ENCODE measurements at places on chromosomes 6 and 20.

GRCh38 chr6:142819603-142820337, 125.2 kb downstream of the HIVEP2 start:
- no peak for DNase-seq

GRCh38 chr6:96032661-96033060, 16.9 kb downstream of the FUT9 start:
- no peak for DNase-seq

GRCh38 chr6:98845211-98846020, 11.0 kb downstream of the POU3F2 start:
- DNase-seq = peak; percentile 77

DNA sequence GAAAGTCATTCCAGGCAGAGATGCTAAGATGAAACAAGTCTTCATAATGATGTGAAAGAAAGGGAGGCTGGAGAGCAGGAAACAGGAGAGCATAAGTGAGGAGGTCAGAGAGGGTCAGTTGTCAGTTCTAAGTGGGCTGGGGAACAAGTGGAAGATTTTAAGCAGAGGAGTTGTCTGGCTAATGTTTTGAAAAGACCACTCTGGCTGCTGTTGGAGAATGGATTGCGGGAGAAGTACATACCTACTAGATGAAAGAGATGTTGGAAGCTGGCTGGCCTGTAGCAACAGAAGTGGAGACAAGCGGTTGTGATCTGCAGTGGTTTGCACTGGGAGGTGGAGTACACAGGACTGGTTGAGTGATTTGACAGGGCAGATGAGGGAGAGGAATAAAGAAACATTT, 10.1 kb downstream of the SLC35F1 start:
- no peak for DNase-seq

GRCh38 chr20:23542801-23543200, 25.5 kb downstream of the CST9L start:
- DNase-seq = no peak

GRCh38 chr20:18265441-18265840, 22.9 kb upstream of the ZNF133 start:
- no peak for DNase-seq

DNA sequence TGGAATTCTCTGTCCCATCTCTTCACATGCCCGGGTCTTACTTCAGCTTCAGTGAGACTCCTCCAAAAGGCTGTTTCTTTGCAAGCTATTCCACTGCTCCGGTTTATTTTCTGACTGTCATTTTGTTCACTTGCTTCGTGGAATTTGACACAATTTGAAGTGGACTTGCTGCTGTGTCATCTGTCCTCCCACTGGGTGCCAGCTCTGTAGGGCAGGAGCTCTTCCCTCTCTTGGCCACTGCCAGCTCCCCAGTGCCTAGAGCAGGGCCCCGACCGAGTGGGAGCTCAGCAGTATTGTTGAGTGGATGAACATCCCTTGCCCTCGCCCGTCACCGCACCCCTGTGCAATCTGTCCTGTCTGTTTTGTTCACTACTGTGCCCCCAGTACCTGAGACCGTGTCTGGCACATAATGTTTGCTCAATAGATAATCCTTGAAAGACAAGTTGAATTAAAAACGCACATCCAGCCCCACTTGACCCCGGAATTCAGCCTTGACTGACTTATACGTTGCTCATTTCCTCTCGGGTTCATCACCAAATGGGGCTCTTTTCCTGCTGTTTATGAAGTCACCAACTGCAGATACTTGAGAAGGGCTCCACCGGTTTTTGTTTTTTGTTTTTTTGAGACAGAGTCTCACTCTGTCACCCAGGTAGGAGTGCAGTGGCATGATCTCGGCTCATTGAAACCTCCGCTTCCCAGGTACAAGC, 170.3 kb upstream of the KCNG1 start:
- no peak for DNase-seq

- DNase-seq = no peak
Measured at GRCh38 chr6:44028789-44029310, 98.4 kb downstream of the MRPL14 start.

GRCh38 chr20:31548820-31549512, 34.7 kb downstream of the HM13 start:
- no peak for DNase-seq

GRCh38 chr20:53517146-53517545, 76.5 kb downstream of the ZNF217 start:
- DNase-seq = no peak

- DNase-seq = no peak
Measured at GRCh38 chr6:138726066-138726756, 47.4 kb upstream of the CCDC28A start.

DNA sequence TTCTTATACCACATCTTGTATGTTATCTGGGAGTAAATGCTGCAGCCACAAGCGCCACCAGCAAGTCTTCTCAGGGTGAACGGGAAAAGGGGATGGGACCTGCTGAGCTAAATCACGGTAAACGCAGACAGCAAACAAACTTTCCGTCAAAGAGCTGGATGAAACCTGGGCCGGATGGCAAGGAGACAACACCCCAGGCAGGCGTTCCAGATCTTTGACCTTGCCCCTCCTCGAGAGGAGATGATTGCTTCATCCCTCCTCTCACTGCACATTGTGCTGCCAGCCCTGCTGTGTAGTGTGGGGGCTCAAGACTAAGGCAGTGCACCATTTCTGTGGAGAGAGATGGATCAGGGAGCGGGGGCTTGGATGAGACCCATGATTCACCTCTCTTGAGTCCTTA, 9.8 kb downstream of the RAET1E start:
- DNase-seq = no peak

DNA sequence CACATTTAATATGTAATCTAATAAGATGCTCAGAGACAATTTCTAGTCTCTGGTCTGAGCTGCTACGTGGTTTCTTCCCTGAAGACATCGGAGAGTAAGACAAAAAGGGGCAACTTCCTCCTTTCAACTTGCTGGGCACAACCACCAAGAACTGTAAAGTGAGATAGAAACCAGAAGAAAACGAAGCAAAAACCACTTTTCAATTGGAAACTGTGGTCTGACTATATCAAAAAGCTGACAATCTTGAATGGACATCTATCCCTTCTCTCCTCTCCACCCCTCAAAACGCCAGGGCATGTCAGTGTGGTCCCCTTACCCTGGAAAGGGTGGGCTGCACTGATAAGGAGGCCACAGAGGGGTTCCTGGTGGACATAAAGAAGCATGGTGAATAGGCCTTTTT, 269.1 kb downstream of the CD83 start:
- DNase-seq = no peak

DNA sequence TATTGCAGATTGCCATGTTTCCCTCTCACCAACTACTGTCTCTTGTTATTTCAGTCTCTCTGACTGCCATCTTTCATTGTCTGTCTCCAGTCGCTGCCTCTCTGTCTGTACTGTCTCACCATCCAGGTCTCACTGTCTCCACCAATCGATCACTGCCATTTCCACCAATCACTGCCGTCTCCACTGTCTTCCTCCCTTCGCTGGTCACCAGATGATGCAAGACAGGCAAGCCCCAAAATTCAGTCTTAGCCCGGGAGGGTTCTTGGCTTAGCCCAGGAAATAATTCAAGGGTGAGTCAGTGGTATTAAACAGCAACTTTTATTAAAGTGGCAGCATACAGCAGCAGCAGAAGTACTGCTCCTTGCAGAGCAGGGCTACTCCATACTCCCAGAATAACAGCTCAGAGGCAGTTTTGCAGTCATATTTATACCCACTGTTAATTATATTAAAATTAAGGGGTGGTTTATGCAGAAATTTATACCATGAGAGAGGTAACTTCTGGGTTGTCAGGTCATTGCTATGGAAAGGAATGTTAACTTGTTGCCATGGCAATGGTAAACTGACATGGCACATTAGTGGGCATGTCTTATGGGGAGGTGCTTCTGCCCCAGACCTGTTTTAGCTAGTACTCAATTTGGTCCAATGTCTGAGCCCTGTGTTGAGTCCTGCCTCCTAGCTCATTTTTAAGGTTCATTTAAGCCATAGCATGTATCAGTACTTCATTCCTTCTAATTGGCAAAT, 23.0 kb upstream of the ECHDC1 start:
- DNase-seq = no peak

DNA sequence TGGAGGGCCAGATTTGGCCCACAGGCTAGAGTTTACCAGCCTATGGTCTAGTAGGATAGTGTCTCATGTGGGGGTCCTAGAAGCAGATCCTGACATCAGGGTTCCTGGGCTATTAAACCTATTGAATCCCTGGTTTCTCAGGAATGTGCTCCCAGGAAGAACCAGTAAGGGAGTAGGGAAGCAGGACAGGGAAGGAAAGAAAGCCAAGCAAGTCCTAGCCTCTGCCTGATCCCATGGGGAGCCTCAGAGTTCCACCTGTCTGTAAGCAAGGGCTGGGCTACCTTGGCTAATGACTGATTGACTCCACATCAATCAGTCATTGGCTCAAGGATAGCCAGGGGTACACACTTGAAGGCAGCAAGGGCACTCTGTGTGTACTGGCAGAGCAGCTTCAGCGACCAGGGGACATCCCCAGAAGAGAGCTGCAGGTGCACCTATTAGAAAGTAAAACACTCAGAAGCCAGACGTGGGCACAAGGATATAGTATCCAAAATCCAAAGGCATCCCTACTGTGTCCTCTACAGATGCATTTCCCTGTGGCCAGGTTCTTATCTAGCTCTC, 309.5 kb downstream of the TSHZ2 start:
- DNase-seq = no peak

DNA sequence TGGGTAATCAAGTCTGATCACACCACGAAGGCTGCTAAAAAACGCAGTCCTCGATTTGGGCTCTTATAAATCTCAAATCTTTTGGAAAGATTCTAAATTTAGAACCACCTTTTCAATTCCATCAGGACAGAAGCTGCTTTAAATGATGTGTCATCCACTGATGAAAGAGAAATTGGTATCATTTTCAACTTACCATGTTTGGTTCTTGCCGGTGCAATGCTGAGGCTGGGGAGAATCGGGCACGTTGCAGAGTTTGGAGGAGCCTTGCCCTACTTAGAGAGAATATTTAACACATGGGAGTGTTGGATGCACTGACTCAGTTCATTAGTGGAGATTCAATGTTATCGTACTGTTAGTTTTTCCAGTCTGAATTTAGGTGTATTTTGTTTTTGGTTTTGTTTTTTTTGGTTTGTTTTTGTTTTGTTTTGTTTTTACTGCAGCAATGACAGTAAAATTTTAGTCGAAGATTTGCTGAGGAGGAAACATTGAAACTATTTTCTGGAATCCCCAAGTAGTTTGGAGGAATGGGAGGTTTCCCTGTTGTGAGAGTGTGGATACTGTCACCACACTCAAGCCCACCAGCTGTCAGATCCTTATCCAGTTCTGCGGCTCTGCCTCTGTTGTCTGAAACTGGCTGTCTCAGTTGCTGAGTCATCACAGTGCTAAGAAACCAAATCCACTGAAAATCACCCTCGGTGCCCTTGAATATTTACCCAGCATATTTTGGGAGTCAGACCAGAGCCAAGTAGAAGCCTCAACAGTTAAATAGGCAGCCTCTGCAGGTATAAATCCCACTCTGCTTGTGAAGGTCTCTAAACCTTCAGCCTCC, 497.0 kb downstream of the BTBD3 start:
- no peak for DNase-seq

DNA sequence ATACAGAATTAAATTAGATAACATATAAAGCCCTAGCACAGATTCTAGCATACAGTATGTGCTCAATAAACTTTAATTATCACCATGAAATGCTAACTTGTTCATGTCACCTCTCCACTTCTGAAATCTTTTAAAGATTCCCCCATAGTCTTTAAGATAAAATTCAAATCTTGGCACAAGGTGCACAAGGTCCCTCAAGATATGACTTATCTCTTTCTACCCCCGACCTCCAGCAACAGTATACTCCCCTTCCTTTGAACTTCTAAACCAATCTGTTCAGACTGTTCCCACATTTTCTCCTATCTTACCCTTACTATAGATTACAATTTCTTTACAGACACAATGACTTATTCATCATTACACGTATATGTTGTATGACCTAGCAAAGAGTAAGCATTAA, 29.0 kb downstream of the SEC63 start:
- DNase-seq = no peak

- no peak for DNase-seq
Measured at GRCh38 chr6:160775792-160776580, 73.9 kb downstream of the PLG start.

DNA sequence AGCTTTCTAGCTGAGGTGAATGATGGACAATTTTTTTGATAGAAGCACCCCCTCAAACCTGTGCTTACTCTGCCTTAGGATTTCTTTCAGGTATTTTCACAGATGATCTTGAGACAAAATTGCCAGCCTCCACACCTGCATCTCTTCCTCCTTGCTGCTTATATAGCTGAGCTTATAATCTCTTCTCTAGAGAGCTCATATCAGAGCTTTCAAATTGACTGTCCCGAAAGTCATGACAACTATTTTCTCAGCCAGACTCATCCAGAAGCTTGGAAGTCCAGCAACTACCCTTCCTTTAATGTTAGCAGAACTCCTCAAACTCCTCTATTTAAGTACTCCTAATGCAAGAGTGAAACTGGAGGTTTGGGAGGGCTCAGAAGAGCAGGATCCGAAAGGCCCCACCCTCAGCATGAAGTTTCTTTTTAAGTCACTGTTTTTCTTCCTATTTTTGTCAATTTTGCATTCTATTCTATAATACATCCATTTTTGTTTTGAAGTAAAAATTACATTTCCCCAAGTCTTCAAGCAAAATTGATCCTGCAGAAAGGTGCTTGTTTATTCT, 12.7 kb downstream of the CGA start:
- no peak for DNase-seq

DNA sequence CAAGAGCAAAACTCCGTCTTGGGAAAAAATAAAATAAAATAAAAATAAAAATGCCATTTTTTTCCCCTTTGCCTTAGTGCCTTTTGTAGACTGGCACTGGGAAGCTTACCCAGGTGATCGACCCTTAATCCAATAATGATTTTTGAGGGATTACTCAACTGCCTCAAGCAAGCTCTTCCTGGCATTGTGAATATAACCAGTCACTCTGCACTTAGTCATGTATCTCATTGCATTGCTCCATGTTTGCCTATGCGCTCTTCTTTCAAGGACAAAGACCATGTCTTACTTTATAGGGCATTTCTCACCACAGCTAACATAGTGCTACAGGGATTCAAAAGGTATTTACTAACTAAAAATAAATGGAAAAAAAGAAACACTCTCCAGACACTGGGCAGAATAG, 13.0 kb downstream of the GFOD1 start:
- no peak for DNase-seq

- DNase-seq = no peak
Measured at GRCh38 chr20:38430679-38431325, 4.3 kb downstream of the SNHG17 start.

GRCh38 chr20:5267092-5267491, 49.7 kb downstream of the PROKR2 start:
- no peak for DNase-seq

GRCh38 chr6:159427335-159427734, 258.1 kb downstream of the FNDC1 start:
- DNase-seq = no peak

- no peak for DNase-seq
Measured at GRCh38 chr6:14349507-14349906, 231.9 kb downstream of the CD83 start.

- no peak for DNase-seq
Measured at GRCh38 chr6:111724039-111724438, 118.4 kb upstream of the TRAF3IP2 start.

Data from NCI-H187 (cell line).